OCI-LY7 (cell line): ENCODE measurements at places on chromosomes 2 and 18.

GRCh38 chr2:197937814-197938213 lies 133.4 kb downstream of the PLCL1 start:
- no peak for DNase-seq

- DNase-seq = no peak
Observed at GRCh38 chr2:9488583-9489547, 14.5 kb downstream of the IAH1 start.

GRCh38 chr2:186559370-186559769 lies 30.5 kb upstream of the ITGAV start:
- no peak for DNase-seq

DNA sequence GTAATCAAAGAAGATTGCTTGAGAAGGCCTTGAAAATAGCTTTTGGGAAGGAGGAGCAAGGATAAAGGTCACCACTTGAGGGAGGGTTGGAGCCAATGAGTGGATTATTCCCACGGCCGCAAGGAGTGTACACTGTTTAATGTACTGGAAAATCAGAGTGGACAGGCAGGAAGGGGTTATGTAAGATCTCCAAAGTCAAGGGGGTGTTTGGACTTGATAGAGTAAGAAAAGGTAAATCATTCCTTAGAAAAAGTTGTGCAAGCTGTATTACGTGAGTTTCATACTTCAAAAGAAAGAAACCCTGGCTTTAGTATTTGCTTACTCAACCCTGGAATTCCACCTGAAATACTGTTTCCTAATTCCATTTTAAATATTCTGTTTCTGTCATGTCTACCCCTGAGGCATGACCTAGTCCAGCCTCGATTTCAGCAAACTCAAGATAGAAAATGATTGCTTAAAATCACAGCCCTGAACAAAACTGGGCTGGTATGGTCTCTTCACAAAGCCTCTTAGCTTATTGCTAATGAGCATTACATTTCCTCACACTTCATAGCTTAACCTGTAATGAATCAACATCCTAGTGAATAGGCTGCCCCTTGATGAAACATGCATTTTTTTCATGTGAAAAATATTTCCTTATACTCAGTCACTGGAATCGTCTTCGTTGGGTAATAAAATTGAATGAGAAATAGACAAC lies 1.1 kb downstream of the MREG start:
- DNase-seq = peak; percentile 7

DNA sequence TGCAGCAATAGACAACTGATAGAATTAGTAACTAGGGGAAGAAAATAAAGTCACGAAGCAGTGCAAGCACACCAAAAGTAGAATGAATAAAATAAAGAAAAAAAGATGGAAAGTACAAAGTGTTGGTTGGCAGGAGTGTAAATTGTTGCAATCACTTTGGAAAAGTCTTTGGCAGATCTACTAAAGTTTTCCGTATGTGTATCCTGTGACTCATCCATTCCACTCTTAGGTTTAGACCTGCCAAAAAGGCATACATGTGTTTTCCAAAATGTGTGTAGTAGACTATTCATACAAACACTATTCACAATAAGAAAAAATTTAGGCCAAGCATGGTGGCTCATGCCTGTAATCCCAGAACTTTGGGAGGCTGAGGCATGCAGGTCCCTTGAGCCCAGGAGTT lies 282.1 kb upstream of the FSIP2 start:
- DNase-seq = no peak

DNA sequence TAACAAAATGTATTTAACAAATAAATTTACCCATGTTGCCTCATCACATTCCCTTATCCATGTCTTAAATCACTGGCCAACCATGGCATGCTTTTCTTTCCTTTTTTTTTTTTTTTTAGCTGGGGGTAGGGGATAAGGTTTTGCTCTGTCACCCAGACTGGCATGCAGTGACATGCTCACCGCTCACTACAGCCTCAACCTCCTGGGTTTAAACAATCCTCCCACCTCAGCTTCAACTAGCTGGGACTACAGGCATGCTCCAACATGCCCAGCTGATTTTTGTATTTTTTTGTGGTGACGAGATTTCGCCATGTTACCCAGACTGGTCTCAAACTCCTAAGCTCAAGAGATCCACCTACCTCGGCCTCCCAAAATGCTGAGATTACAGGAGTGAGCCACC lies 266.4 kb downstream of the THSD7B start:
- no peak for DNase-seq

DNA sequence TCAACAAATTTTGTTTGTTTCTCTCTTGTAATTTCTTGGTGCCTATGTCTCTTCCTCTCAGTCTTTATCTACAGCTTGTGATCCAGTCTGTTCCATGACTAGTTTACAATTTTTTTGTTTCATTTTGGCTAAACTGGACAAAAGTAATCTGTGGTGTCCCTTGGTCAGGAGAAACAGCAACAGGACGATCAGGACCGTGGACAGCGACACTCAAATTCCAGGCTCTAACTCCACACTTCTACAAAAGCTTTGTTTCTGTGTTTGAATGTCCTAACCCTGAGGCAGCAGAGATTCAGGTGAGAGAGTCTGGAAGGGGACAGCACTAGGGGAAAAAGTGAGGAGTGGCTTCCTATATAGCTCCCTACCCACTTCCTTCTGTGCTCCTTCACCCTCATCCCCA lies 593.3 kb upstream of the FANCL start:
- DNase-seq = no peak

- DNase-seq = no peak
Observed at GRCh38 chr18:13934676-13935075, 19.3 kb upstream of the MC2R start.

DNA sequence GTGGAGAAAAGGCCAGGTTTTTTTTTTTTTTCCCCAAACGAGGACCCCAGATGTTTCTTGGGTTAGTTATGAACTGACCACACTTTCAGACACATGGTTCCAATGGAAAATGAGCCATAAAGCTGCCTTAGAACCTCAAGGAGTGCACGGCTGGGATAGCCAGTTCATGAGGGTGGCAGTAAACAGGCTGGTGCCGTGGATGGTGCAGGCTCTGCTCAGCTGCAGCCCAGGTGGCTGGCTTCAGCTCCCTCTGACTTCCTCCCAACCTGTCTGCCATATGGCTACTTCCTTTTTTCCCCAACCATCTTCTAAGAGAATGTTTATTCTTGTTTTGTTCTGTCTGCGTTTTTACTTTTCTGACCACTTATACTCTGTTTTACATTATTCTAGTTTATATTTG lies 109.8 kb upstream of the LMAN1 start:
- no peak for DNase-seq

GRCh38 chr18:51654488-51655326 lies 457.2 kb upstream of the MEX3C start:
- DNase-seq = no peak

DNA sequence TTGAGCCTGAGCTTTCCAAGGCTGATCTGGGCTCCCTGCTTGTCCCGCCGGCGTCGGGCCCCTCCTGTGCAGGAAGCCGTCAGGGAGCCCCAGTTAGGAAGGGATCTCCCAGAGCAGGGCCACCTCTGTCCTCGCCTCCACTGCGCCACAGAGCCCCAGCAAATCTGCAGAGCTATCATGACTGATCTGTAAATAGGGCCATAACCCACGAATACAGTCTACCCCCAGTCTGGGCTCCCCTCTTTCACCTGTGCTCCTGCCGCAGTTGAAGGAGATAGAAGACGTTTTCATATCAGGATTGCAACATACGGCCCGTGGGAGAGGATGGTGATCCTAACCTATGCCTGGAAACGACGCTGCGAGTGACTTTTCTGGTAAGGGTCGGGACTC lies 138.7 kb downstream of the PTGR3 start:
- no peak for DNase-seq

GRCh38 chr2:85976106-85976920 lies 87.5 kb upstream of the ST3GAL5 start:
- DNase-seq = no peak

GRCh38 chr2:145563741-145564615 lies 1044.1 kb upstream of the ZEB2 start:
- DNase-seq = no peak

GRCh38 chr18:57299931-57300330 lies 52.4 kb upstream of the ST8SIA3 start:
- DNase-seq = no peak

DNA sequence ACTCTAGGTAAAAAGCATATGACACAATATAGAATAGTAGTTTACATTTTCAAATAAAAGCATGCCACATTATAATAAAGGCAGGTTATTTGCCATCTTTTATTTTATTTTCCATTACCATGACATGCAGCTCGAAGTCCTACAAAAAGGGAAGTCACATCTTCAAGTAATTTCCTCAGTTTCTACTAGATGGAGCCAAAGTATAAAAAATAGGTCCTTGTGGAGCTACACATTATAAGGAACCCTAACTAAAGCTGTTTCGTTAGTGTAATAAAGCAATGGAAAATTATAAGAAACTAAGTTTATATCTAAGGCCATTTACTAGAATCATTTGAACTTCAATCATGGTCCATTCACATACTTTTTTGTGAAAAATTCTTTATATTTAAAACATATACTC lies 674.5 kb downstream of the KCNJ3 start:
- DNase-seq = peak; percentile 22
